Activated CD8-positive, alpha-beta memory T cell treated with anti-CD3 and anti-CD28 coated beads for 48 hours (primary cell): ENCODE measurements at places on chromosomes 7 and 10.

DNA sequence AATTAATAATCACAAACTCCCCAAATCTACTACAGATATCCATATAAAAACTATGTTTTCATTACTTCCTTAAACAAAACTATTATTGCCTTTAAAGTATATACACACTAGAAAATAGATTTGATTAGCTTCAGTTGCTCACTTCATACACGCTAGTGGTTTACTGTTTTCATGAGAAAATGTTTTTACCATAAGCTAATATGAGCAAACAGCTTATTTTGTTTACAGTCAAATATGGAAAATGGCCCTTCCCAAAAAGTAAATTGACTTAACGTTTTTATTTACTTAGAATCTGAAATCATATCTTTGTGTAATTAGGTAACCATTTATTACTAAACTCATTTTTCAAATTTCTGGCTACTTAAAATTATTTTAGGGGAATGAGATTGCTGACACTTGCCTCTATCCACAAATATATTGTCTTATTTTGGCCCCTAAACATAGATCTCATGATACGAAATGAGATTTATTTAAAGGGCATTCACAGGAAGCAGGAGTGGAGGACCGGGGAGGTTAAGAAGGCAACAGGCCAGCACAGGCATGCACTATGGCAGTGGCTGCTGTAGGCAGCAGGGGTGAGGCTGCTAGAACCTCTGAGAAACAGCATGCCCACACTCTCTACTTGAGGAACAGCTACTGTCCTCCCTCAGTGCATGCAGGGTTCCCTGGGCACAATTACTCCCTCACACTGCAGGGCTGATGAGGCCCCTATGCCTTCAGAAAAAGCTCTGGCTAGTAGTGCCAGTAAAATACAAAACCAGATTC lies 29.6 kb upstream of the SOSTDC1 start:
- no peak for DNase-seq

- DNase-seq = no peak
Observed at GRCh38 chr10:69960606-69960987, 92.0 kb upstream of the MACROH2A2 start.

DNA sequence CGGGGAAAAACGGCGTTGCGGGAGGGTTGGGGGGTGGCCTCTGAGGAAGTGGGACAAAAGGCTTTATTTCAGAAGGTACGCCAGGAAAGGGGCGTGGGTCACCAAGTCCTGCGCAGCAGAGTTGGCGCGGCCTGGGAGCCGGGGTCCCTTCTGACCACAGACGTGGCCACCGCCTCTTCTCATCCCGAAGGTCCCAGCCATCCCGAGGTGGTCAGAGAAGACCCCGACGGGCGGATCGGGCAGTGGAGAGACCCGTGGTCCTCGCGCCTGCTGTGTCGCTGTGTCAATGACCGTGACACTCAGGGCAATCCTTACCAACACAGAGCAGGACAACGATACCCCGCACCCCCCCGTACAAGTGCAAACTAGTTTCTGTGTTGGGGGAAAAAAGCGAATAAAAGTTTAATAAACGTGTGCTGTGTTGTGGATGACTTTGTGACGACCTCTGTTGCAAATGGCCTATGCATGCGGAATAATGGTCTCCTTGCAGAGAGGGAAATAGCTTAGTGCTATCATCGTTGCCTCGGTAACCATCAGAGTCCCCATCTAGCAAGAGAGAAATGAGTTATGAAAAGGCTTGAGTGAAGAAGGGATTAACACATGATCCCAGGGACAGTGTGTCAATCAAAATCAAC lies 19.4 kb upstream of the GATA3 start:
- DNase-seq = no peak

GRCh38 chr7:148772297-148773089 lies 73.8 kb downstream of the CUL1 start:
- DNase-seq = no peak

DNA sequence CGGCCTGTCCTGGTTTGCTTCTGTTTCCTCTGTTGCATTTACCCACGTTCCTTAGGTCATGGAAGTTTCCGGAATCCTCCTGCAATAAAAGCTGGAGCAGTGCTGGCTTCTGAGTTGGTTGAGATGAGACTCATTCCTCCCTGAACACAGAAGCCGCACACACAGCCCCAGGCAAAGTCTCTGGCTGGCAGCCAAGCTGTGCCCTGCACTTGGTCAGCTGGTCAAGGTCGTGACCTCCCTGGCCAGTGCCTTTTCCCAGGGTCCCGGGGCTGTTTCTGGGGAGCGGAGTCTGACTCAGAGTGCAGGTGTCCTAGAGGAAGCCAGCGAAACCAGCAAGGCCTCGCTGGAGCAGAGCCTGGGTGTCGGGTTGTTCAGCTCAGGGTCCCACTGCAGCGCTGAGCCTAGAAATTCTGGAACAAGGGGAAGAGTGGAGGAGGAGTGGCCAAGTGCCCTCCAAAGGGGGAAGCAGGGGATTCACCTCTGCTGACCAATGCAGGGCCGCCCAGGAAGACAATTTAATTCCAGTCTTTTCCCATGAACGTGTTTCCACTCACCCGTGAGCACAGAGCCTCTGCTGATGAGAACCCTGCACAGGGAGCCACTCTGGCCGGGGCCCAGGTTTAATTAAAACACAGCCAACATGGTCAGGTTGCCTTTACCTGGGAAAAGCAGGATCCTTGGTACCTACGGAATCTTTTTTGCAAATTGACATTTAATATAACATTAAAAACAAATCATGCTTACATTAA lies 245.5 kb upstream of the PPP2R2D start:
- no peak for DNase-seq

- no peak for DNase-seq
Observed at GRCh38 chr10:105138358-105138757, 497.3 kb downstream of the SORCS3 start.

DNA sequence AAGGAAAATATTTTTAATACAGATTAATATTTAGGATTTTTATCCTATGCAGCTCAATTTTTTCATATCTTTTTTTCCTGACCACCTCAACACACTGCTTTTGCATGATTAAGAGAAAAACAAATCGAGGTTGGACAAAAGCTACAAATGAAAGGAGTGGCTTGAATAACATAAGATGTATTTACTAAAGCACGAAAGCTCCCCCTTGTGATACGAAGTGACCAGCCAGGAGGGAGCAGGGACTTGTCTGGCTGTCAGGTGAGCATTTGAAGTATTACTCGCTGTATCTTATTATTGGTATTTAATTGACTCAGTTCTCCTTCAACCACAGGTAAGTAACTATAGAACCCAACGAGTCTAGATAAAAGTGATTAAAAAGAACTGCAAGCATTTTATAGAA lies 265.2 kb upstream of the PHF14 start:
- no peak for DNase-seq

- peak; percentile 14 for DNase-seq
Observed at GRCh38 chr10:97714401-97715258, 1.1 kb downstream of the MARVELD1 start.

- DNase-seq = no peak
Observed at GRCh38 chr7:145031162-145031561, 195.3 kb upstream of the TPK1 start.

- DNase-seq = no peak
Observed at GRCh38 chr10:4653160-4653559, 172.8 kb upstream of the AKR1E2 start.

GRCh38 chr10:6103591-6103990 lies 14.8 kb downstream of the RBM17 start:
- DNase-seq = no peak

- no peak for DNase-seq
Observed at GRCh38 chr7:83821866-83822265, 172.9 kb upstream of the SEMA3E start.

DNA sequence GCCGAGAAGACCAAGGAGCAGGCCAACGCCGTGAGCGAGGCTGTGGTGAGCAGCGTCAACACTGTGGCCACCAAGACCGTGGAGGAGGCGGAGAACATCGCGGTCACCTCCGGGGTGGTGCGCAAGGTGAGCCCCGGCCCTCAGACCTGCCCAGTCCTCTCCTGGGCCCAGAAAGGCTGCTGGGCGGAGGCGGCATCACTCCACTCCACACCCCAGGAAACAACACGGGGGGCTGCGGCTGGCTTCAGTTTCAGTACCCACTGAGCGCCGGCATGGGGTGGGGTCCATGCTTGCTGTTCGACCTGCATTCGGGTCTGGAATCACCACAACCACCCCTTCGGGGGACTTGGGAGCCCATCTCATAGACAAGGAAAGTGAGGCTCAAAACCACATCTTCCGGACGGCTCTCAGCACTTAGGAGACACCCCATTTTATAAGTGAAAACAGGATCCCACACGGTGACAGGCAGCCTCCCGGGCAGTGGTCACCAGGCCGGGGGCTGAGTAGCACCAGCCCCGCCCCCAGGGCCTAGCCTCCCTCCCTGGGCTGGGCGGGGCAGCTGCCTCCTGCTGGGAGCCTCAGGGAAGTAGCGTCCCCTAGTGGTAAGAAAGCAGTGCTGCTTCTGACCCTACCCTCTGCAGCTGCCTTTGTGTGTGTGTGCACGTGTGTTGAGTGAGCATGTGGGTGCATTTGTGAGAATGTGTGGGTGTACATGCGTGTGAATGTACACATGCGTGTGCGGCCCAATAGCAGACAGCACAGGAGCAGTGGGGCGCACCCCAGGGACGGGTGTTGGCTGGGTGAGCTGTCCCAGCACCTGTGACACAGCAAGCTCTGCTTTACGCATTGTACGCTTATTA lies 1.8 kb downstream of the SNCG start:
- DNase-seq = no peak

- DNase-seq = peak; percentile 23
Observed at GRCh38 chr10:97534746-97535367, 36.1 kb downstream of the UBTD1 start.

DNA sequence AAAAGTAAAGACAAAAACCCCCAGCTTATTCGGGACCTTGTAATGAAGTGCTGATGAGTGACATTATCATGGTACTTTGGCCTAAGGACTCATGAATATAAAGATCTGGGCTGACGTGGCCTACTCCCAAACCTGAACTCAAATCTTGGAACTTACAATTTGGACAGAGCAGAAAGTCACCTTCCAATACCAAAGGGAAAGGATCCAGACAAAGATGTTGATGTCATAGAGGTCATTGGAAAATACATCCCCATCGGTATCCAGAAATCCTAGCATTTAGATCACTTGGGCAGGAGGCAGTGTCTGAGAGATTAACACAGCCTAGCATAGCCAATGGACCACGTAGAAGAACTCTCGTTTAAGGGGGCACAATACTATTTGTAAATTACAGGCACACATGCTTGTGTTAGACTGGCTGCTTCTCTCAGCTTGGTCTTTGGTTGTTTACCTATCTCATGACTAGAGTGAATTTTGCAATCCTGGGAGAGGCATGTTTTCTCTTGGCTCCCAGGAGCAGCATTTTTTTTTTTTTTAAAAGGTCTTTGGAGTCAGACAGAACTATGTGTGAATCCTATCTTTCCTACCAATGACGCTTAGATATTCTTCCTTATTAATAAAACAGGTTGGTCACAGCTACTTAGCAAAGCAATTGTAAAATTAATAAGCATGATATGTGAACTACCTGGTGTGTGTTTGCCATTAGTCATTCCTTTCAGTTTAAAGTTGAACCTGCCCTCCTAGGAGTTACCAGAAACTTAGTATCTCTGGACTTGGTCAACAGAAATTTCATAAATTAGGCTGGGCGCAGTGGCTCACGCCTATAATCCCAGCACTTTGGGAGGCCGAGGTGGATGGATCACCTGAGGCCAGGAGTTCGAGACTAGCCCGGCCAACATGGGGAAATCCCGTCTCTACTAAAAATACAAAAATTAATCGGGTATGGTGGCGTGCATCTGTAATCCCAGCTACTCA lies 27.8 kb upstream of the MRPS33 start:
- no peak for DNase-seq

GRCh38 chr7:11256501-11256900 lies 282.8 kb downstream of the PHF14 start:
- no peak for DNase-seq

GRCh38 chr7:116582164-116582732 lies 57.4 kb downstream of the CAV1 start:
- DNase-seq = no peak

- DNase-seq = no peak
Observed at GRCh38 chr10:4652111-4653010, 173.6 kb upstream of the AKR1E2 start.
